T-helper 1 cell (primary cell): ENCODE measurements at places on chromosomes 4 and X.
A peak's percentile ranks its signal among the peaks of the same experiment; 100 is the strongest.

GRCh38 chrX:283115-283845, 2.1 kb downstream of the PLCXD1 start:
- peak; percentile 82 for DNase-seq

GRCh38 chrX:125654501-125654900, 334.8 kb downstream of the TEX13C start:
- DNase-seq: no peak

- peak; percentile 29 for DNase-seq
Observed at GRCh38 chr4:189974056-189974455, 33.4 kb downstream of the FRG1 start.

DNA sequence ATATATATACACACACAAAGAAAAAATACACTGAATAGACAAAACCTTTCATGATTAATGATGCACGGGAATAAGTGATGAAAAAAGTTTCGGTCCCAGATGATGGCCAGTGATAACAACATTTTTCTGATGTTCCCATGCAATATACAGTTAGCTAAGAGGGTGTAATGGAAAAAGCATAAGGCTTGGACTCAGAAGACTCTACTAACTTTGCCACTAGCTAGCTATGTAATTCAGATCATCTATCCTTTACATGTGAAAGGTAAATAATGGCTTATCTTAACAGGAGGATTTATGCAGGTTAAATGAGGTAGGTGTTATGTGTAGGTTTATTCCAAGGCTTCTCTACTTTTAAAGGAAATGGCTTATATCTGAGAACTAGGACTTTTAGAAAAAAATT, 4.3 kb downstream of the RPS3A start:
- no peak for DNase-seq

DNA sequence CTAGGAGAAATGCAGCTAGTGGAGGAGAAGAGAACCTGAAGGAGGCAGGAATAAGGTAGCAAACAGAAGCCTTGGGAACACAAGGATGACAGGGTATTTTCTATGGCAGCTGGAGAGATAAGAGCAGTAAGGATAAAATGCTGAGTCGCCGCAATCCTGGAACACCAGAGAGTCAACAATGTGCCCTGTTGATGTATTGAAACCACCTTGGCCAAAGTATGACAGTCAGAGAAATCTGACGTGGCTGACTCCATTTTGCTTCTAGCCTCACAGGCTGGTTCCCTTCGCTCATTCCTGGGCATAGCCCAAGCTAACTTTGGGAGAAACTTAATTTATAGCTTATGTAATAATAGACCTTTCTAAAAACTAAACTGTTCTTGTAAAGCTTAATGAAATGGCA, 56.6 kb upstream of the C4orf54 start:
- DNase-seq: no peak

DNA sequence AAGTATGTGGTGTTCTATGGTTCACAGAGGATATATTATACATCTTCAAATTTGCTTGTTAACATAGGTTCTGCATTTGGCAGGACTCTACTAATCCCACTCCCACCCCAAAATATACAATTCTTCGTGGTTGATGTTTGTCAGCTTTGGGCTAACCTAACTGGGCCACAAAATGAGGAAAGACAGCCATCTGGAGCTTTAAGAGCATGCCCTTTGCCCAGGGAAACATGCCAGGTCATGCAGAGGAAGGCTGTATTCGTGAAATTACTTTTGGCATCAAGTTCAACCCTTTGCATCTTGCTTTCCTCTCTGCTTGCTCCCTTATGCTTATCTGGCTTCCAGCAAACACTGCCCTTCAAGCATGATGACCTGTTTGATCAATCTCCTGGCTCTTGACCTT, 46.8 kb upstream of the F9 start:
- DNase-seq: no peak

DNA sequence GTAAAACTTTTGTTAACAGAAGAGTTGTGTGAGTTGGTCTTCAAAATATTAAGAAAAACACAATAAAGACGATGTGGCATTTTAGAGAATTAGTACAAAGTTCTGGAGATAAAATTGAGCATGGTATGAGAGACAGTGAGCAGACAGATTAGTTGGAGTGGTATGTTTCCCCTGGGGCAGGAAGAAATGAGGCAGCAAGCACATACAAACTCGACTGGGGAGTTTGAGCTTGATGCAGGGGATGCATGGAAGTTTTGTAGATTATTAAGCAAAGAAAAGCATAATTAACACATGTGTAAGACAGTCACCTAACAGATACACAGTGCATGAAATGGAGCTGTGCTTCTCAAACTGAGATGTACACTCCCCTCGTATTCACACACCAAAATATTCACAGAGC, 58.1 kb upstream of the IL2 start:
- DNase-seq: no peak
